A172 (cell line): ENCODE measurements at places on chromosomes 11 and 22. TPM values are rescaled to one million over a fixed set of nuclear protein-coding genes. Genes with fewer than 3 reads are reported as not detected.

DNA sequence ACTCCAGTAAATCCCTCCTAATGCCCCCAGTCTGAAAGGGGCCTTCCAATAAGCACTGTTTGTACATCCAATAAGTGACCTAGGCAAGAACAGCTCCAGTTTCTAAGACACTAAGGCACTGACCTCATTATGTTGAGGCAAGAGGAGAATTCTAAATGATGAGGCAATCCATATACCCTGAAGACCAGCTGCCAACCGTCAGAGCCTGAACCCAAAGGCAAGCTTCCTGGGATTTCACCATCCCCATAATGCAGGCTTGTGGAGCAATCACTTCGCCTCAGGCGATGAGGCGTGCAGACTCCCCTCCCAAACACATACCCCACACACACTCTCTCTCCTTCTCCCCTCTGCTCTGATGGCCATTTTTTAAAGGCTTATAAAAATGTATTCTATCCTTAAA lies 49.5 kb downstream of the LGR4 start:
- no peak for DNase-seq

GRCh38 chr11:94790661-94791180 lies 22.6 kb downstream of the AMOTL1 start:
- DNase-seq = peak; percentile 26

- DNase-seq = no peak
Measured at GRCh38 chr11:111843661-111844060, 27.7 kb downstream of the ALG9 start.

- DNase-seq = peak; percentile 84
Measured at GRCh38 chr11:11349870-11350337, 3.1 kb downstream of the CSNK2A3 start.

- no peak for DNase-seq
Measured at GRCh38 chr22:49262167-49262566, 565.5 kb downstream of the BRD1 start.

DNA sequence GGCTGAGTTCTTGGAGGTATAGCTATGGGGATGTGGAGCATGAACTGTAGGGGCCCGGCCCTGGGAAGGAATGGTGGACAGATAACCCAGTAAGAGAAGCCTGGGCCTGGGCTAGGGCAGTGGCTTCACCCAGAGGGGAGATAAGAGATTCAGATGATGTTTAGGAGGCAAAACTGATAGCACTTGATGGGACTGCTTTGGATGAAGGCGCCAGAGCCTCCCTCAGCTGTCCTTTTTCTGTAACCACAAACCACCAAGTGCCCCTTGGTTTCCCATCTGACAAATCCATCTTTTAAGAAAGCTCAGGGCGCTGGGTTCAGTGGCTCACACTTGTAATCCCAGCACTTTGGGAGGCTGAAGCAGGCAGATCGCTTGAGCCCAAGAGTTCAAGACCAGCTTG lies 23.4 kb downstream of the RELT start:
- no peak for DNase-seq

GRCh38 chr11:125346179-125346530 lies 149.9 kb downstream of the FEZ1 start:
- DNase-seq = no peak

GRCh38 chr11:86176165-86176884 lies 68.2 kb upstream of the EED start:
- DNase-seq = peak; percentile 54

DNA sequence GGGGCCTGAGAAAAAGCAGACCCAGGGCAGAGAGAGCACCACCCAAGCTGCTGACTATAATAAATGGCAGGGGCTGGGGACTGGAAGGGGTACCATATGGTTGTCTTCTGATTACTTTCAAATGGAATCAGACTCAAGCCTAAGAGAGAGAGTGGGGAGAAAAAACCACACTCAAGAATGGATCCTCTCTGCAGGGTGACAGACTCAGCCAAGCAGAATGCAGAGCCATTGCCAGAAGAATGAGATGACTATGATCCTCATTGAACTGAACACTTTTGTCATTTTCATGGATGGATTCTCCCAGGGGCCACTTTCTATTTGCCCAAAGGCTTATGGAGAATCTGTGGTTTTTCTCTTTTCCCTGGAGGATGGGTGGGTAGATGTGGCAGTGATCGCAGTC lies 8.7 kb downstream of the UBASH3B start:
- no peak for DNase-seq

GRCh38 chr11:133947321-133947756 lies 9.4 kb downstream of the IGSF9B start:
- peak; percentile 46 for DNase-seq

- no peak for DNase-seq
Measured at GRCh38 chr11:4430051-4430450, 19.0 kb upstream of the OR52K2 start.

DNA sequence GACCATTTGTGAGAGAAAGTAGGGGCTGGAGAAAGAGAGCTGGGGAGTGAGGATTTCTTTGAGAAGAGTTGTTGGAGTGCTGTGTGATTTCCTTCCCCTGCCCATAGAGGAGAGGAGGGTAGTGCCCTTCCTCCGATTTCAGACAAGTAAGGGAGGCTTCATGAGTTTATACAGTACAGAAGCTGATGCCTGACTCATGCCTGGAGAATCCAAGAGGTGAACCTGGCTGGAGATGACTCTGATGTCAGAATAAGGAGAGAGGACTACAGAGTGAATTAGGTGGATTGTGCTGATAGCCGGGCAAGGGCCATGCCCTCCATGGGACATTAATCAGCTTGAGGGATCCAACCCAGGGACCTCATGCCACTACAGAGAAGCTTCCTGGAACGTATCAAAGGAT lies 91.6 kb downstream of the FAR1 start:
- peak; percentile 18 for DNase-seq

GRCh38 chr11:83692675-83693074 lies 406.5 kb upstream of the CCDC90B start:
- no peak for DNase-seq

- no peak for DNase-seq
Measured at GRCh38 chr11:105603156-105603555, 6.7 kb upstream of the GRIA4 start.

- DNase-seq = peak; percentile 50
Measured at GRCh38 chr22:42769574-42770447, 49.1 kb upstream of the A4GALT start.

GRCh38 chr11:11148596-11148995 lies 204.5 kb downstream of the CSNK2A3 start:
- no peak for DNase-seq

DNA sequence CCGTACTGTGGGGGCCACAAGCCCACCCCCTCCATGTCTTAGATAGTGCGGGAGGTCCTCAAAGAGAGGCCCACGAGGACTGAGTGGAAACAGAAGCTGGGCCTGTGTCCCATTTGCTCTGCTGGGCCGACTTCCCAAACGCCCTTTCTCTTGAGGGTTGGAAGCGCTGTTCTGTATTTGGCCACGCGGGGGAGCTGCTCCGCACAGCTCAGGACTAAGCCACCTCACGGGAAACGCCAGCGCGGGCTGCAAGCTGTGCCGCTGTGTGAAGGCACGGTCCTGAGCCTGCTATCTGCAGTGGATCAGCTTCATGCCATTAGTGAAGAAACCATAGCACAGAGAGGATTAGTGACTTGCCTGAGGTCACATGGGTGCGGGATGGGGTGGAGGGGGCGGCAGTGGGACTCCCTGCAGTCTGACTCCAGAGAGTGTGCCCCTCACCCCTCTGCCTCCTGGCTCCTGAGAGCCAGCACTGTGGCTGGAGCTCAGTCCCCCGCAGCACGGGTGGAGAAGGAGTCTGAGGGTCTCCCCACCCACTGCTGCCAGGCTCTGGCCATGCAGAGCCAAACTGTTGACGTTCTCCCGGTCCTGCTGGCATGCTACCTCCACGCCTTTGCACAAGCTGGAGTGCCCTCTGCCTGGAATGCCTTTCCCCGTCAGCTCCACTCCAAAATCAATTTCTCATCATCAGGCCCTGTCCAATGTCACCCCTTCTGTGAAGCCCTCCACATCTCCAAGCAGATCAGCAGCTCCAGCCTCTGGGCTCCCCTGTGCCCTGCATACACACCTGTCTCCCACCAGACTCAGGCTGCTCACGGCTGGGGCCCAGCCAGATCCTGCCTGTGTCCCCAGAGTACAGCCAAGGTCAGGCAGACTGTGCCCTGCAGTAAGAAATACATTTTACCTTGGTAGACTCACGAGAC lies 51.5 kb upstream of the LRRC32 start:
- peak; percentile 63 for DNase-seq

DNA sequence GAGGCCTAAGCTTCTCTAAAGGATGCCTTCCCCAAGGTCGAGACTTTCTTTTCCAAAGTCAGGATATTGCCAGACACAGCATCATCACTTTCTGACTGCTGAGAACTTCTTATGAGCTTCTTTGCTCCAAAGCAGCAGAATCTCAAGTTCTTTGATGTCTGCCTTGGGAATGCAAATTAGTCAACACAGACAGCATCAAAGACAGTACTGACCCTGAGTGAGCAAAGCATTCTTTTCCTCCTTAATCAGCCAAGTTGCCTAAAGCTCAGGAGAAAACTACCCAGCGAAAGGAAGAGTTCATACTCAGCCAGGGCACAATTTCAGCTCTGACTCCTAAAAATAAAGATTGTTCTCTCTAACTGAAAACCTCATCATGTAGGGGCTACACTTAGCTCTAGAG lies 98.0 kb downstream of the SLC36A4 start:
- DNase-seq = no peak

GRCh38 chr11:114775875-114776621 lies 97.7 kb downstream of the NXPE2 start:
- DNase-seq = no peak

- DNase-seq = peak; percentile 48
Measured at GRCh38 chr11:12441231-12441861, 64.0 kb downstream of the PARVA start.

DNA sequence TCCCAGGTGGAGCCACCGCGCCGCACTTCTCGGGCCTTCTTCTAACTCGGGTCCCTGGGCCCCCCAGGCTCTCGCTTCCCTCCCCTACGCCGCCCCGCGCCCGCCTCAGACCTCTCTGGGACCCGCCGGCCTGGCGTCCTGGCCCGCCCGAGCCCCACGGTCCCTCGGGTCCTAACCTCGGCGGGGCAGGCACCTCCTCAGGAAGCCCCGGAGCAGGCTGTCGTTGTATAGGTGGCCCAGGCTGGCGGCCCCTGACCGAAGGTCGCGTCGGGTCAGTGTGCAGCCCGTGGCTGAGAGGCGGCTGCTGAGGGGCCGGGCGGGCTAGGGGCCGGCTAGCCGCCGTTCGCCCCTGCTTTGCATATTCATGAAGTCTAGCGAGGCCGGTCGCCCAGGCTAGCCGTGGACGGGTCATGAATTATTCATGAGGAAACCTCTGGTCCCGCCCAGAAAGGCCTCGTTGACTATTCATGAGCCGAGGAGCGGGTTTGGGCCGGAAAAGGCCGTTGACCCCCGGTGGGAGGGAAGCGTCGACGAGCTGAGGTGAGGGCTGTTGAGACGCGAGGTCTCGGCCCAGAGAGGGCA lies at the start of gene HORMAD2:
TSS of gene HORMAD2 (plus strand) at position 513 of the 582 bp plus-strand sequence. CDS start 13,489 bp downstream, outside the sequence.
- no peak for DNase-seq

- no peak for DNase-seq
Measured at GRCh38 chr11:7654195-7654705, 19.1 kb downstream of the CYB5R2 start.

DNA sequence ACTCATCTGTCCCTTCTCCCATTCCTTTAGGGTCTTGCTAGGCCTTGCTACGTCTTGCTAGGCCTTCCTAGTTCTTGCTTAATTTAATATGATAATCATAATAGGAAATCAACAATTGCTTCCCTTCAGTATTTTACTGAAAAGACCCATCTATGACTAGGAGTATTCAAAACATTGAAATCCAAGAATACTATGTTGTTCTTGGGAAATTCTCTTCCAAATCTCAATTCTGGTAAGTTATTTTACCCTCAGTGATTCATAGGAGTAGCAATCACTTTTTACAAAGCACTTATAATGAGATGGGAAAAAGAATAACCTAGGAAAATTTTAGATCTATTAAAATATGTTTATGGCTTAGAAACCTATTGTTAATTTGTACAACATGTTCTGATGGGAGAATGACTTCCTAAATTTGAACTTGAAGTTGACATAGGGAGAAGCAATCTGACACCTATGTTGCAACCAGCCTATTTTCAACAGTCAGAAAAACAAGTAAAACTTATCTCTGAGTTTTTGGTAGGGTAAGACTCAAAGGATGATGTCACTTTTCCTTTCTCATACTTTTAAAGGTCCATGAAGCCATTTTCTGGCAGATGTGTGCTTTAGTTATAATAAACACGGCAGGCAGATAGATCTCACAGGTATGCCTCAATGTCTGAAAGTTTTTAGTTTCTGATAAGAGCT lies 29.5 kb upstream of the HIPK3 start:
- no peak for DNase-seq

DNA sequence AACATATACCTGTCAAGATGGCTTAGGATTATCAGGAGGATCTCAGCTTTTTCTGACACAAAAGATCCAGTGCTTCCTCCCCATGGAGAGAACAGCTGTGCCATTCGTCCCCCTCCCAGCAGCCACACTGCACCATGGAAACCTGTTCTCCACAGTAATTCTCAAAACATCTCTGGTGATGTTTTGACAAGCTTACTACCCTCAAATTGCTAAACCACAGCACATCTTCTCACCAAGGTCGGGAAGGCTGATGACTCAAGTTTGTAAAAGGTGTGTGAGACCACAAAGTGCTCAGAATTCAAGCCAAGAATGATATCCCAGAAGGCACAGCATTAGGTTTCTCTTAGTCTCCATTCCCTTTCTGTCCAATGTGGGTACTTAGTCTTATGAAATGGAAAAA lies 3.9 kb upstream of the RAB38 start:
- DNase-seq = peak; percentile 24

DNA sequence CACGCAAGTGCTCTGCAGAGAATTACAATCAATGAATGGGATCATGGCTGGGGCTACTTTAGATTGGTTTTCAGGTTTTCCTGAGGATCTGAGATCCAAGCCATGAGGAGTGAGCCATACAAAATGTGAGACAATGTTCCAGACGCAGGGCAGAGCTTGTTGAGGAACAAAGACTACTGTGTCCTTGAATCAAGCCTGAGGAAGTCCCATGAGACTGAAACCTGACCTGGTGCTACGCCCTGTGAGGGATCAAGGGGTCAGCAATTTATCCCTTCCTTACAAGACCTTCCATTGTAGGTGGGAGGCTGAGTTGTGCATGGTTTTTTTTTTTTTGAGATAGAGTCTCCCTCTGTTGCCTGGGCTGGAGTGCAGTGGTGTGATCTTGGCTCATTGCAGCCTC lies 2.1 kb downstream of the INCENP start:
- DNase-seq = no peak

GRCh38 chr11:128859563-128860441 lies 7.3 kb downstream of the KCNJ1 start:
- DNase-seq = no peak

DNA sequence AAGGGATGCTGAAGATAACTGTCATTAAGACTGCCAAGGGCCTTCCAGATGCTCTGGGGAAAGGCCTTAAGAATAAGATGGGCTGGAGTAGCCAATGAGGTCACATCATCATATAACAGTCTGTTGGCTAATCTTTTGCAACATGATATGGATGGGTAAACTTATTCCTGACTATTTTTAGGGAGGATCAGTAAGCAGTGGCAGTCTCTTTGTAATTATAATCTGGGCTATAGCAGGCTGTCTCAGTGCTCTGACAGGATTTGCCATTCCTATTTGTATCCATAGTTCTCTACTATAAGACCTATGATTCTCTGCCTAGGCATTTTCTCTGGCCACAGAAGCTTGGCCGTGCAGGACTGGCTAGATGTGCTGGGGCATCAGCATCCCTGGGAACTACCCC lies 16.1 kb upstream of the CALCB start:
- DNase-seq = no peak

Gene C1QTNF5
- total RNA-seq = not detected in 2 replicates

Gene MS4A6E
- total RNA-seq = not detected in 2 replicates

Gene GRIK4
- total RNA-seq = not detected in 2 replicates

Gene FGF4
- not detected in 2 replicates for total RNA-seq

Gene CHRM4
- 4.0 and 5.5 TPM in 2 replicates for total RNA-seq

Gene SLC15A3
- 6.5 and 9.9 TPM in 2 replicates for total RNA-seq

Gene TBX10
- total RNA-seq = not detected in 2 replicates

Gene RCOR2
- 0.05 and 0.14 TPM in 2 replicates for total RNA-seq

Gene MS4A12
- not detected in 2 replicates for total RNA-seq

Gene CALCA
- not detected in 2 replicates for total RNA-seq
